Foreskin melanocyte (primary cell): ENCODE measurements at places on chromosomes 2 and 18.

DNA sequence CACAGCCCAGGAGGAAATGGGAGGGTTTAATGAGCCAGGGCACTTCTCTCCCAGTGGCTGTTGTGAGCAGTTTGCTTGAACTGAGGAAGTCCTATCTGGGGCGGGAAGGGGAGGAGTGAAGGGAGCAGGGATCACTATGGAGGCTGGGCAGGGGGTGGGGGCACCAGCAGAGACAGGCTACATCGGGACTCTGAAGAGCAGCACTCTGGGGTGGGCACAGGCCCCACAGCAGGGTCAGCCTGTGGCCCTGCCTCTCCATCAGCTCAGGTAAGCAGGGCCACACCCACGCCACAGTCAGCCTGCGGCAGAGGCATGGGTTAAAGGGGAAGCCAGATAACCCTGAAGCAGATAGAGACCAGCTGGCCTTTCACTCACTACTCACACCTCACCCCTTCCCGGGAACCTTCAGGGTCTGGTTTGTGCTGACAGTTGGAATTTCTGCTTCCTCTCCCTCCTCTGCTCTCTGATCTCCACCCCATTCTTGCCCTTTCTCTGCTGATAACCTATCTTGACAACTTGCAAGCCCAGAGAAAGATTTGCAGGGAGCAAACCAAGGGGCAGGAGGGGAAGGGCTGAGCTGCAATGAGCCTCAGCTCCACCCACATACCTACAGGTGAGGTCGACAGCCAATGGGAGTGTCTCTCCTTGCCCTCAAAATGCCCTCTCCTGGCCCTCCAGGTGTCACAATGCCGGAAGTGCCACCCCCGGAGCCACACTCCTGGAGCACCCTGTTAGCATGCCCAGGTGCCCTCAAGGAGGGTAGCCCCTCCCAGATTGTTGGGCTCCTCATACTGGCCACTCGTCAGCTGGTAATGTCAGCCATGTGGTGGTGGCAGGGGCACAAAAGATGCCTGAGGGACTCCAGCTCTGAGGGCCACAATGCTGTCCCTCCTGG lies 3.7 kb downstream of the SIGLEC15 start:
- DNase-seq, result no peak

DNA sequence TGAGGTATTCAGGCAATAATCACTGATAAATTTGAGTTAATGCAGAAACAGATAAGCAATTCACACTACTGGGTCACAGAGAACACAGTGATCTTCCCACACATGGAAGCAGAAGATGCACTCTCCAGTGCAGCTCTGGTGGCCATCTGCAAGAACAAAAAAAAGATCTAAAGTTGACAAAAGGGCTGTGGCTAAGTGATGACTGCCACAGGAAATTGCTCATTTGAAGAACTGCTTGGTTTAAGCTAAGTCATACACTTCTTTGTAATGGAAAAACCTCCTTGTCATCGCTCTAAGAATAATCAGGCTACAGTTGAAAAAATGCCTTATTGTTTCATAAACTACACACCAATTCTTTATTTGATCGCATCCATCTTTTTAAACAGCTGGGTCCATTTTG lies 115.1 kb downstream of the DTNB start:
- DNase-seq, result peak; percentile 71

DNA sequence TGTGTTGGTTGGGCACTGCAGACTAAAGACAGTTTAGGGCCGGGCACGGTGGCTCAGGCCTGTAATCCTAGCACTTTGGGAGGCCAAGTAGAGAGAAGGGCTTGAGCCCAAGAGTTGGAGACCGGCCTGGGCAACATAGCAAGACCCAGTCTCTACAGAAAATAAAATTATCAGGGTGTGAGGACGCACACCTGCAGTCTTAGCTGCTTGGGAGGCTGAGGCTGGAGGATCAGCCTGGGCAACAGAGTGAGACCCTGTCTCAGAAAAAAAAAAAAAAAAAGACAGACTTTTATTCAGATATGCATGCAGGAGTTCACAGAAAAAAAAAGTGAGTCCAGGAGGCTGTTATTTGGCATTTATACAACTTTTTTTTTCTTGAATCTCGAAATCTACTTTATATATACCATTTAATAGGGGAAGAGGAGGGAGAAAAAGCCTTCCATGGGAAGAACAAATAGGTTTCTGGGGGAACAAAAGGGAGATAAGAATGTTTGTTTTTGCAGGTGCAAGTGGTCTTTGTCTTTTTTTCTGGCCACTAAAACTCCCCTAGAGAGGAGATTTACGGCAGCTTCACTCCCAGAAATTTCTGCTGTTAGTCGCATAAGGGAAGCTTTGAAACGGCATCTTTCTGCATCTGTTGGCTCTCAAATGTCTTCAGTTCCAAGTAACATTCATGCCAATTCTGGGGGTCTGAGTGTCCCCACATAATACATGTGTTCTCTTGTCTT lies 4.1 kb upstream of the MSH6 start:
- no peak for DNase-seq

DNA sequence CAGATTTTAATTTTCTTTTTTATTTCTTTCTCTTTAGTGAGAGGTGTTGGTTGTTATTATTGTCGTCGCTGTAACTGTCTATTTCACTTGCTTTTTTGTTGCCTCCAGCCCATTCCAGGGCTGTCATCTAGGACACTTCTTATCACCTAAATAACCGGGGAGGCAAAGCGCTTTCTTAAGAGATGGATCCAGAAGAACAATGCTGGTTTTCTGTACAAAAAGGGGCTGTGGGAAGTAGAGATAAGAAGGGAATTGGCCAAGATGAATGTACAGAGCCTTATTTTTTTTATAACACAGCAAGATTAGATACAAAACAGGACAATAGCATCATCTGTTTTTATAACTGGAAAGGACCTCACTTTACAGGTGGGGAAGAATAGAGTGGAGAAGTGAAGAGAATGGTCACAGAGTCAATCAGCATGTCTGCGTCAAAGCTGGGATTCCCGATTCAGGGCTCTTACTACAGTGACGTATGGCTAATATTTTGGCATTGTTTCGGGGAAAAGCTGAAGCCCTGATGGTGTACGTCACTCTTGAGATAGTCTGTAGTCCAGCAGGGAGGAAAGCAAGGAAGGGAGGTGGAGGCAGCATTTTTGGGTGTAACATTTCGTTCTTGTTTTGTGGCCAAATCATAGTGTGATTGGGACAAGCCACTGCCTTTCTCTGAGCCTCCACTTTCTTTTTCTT lies 23.2 kb downstream of the IL1B start:
- DNase-seq, result no peak

DNA sequence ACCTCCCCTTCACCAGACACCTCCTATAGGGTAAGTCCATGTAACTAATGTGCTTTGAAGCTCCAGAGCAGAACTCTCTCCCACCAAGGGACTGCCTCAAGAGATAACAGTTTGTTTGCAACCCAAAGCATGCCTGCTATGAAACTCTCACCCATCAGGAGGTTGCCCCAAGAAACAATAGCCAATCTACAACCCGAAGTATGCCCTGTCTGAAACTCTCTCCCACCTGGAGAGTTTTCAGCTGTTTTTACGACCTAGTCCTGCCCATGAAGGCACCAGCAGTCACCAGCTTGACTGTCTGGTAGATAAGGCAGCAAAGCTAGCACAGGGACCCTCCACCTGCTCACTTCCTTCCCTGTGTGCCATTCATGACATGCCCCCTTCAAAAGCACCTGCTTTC lies 533.9 kb upstream of the CRIM1 start:
- DNase-seq, result no peak
